ENCODE measurements at places on chromosomes 5 and 9.

DNA sequence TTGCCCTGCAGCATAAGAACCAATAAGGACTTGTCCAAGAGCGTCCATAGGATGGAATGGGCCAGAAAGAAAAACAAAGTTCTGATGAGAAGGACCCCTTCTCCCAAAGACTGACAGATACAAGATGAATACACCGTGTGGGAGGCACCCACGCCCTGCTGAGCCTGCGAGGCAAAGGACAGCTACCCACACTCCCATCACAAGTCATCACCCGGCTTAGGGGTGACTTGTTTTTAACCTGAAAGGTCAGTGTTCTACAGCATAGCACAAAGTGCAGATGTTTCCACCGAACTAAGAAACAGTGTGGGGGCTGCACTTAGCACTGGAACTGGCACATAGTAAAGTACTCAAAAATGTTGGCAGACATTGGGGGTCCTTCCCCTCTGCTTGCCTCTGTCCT, 13.9 kb downstream of the TNIP1 start:
- no peak for DNase-seq

GRCh38 chr5:52886206-52886605, 98.5 kb downstream of the ITGA1 start:
- DNase-seq = no peak

- DNase-seq = peak; percentile 60
These were observed 10.5 kb downstream of the TMEM174 start for GRCh38 chr5:73183481-73183891.

GRCh38 chr9:135306699-135307098, 172.9 kb upstream of the PPP1R26 start:
- no peak for DNase-seq

- no peak for DNase-seq
These were observed 133.1 kb downstream of the HSD17B3 start for GRCh38 chr9:96168882-96169281.

DNA sequence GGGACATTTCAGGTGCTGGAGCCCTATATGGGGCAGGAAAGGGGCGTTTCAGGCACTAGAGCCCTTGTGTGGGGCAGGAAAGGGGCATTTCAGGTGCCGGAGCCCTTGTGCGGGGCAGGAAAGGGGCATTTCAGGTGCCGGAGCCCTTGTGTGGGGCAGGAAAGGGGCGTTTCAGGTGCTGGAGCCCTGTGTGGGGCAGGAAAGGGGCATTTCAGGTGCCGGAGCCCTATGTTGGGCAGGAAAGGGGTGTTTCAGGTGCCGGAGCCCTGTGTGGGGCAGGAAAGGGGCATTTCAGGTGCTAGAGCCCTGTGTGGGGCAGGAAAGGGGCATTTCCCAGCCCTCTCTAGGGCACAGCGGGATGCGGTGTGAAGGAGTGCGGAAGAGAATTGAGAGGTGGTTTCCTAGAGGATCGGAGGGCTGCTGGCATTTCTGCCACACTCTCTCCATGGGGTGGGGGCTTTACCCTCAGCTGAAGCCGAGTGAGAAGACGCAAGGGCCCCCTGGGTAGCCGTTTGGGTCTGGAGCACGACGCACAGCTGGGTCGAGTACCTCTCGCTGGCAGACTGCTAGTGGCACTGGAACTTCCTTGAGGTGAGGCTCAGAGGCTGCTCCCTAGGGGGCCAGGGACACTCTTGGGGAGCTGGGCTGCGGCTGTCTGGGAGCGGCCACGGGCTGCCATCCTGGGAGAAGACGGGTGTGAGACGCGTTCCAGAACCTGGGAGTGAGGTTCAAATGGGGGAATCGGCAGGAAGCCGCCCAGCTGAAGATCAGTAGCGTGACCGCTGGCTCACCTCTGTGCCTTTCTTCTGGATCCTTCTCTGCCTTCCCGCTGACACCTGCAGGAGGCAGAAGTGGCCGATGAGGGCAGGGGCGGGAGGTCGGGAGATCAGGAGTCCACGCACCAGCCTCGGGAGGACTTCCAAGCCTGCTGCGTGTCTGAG, 122.6 kb upstream of the IRX4 start:
- DNase-seq = no peak

GRCh38 chr9:129826344-129826743, 2.4 kb upstream of the TOR1A start:
- DNase-seq = no peak

DNA sequence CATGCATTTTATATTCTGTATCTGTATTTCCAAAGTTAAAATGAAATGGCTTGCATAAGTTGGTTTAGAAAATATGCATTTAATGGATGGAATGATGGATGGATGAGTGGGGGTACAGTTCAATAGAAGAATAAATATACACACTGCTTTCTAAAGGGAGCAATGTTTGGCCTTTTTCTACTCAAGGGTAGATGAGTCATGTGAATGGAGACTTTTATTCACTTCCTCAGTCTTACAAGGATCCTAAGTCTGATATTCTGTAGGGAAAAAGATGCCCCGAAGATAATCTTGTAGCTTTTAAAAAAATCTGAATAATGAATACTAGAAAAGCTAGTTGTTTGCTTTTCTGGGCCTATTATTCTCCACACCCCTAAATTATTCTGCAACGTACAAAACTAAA, 2112.1 kb downstream of the MAT2B start:
- no peak for DNase-seq

- no peak for DNase-seq
These were observed 97.4 kb downstream of the DAP start for GRCh38 chr5:10663489-10664179.

- no peak for DNase-seq
These were observed 17.6 kb upstream of the SETX start for GRCh38 chr9:132372177-132373095.

- DNase-seq = no peak
These were observed 731.3 kb downstream of the NR2F1-AS1 start for GRCh38 chr5:92849756-92850155.

DNA sequence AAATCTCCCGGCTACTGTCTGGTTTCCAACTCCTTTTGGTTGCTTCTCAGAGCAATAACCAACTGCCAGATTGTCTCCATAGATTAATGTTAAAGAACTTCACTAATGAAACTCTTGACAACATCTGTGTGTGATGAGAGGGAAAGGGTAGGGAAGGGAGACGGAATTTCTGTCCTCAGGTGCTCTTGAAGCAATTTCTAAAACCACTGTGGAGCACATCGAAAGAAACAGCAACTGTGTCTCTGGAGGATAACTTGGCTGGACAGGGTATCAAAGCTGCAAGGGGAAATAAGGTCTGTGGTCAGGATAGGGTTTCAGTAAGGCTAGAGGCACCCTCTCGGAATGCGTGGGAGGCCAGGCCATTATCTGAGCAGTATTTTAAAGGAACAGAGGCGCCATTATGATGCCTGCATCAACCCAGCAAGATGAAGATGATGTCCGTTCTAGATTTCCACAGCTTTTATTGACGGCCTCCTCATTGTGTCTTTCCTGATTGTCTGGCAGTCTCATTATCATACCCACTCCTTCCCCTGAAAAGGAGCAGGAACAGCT, 76.6 kb downstream of the RORB start:
- no peak for DNase-seq

- no peak for DNase-seq
These were observed 80.1 kb upstream of the TNFAIP8 start for GRCh38 chr5:119275601-119276173.

- DNase-seq = no peak
These were observed 27.0 kb upstream of the FRRS1L start for GRCh38 chr9:109193974-109194556.

DNA sequence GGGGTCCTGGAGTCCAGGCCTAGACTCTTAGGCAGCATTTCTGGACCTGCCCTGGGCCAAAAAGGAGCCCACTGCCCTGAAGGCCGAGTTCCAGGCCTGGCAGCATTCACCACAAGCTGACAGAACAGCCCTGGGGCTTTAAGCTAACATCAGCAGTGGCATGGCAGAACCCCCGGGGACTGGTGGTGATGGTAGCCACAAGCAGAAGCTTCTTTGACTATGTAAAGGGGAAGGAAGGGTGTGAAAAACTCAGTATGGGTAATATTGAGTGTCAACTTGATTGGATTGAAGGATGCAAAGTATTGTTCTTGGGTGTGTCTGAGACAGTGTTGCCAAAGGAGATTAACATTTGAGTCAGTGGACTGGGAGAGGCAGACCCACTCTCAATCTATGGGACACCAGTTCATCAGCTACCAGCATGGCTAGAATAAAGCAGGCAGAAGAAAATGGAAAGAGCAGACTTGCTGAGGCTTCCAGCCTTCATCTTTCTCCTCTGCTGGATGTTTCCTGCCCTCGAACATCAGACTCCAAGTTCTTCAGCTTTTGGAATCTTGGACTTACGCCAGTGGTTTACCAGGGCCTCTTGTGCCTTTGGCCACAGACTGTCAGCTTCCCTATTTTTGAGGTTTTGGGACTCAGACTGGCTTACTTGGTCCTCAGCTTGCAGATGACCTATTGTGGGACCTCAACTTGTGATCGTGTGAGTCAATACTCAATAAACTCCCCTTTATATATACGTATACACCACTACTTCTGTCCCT, 661.0 kb upstream of the C9orf72 start:
- no peak for DNase-seq

GRCh38 chr9:113963017-113963620, 87.0 kb downstream of the ZNF618 start:
- DNase-seq = no peak

GRCh38 chr5:139709582-139710318, 61.6 kb downstream of the CXXC5 start:
- no peak for DNase-seq

GRCh38 chr5:174167080-174167910, 121.8 kb downstream of the NSG2 start:
- no peak for DNase-seq

GRCh38 chr5:51556833-51557232, 173.6 kb downstream of the ISL1 start:
- no peak for DNase-seq

- DNase-seq = no peak
These were observed 15.7 kb upstream of the OR13C8 start for GRCh38 chr9:104553261-104553660.

DNA sequence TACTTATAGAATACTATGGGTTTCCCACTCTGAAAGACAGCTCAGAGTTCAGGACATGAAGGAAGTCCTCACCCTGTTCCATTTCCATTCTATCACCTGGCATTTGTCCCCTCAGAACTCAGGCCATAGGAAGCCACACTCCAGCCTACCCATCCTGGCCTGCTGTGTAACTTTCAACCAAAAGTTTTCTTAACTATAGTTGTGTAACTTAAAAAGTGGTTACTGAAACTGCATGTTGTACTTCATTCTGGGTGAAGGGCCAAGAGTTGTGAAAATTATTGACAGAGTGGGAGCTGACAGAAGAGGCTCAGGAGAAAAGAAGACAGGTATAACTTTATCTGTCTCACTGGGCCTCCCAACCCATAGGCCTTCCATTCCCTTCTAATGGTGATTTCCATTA, 212.5 kb downstream of the RAB3C start:
- DNase-seq = no peak

Measured in NCI-H187 treated with DMSO at 0.1 percent for 48 hours (cell line).